ENCODE measurements at places on chromosomes 12 and 14. TPM values are rescaled to one million over a fixed set of nuclear protein-coding genes. Genes with fewer than 3 reads are reported as not detected.
A peak's percentile ranks its signal among the peaks of the same experiment; 100 is the strongest.

DNA sequence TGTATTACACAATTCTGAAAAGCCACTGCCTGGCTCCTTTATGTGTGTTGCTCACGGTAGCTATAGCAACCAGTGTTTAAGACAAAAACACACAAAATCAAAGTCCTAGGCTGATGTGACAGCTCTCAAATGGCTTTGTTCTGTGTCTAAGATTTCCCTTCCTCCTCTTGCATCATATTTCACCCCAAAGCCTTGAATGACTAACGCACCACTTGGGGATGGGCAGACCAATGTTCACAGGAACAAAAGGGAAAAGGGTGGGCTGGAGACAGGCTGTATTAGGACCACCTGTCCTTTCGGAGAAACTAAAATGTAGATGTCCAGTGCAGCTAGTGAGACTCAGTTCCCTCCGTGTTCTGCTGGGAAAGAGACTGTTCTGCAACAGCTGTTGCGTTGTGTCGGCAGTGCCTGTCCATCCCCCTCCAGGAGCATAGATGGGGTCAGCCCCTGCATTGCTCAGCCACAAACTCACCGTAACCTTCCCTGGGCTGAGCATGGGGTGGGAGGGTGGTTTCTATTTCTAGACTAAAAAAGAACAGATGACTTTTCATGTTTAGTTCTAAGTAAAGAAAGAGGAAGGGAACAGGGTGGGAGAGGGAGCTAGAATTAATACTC is 26.8 kb upstream of the DAAM1 start:
- DNase-seq, result no peak

GRCh38 chr12:23359975-23360701 is 589.3 kb downstream of the SOX5 start:
- no peak for DNase-seq

DNA sequence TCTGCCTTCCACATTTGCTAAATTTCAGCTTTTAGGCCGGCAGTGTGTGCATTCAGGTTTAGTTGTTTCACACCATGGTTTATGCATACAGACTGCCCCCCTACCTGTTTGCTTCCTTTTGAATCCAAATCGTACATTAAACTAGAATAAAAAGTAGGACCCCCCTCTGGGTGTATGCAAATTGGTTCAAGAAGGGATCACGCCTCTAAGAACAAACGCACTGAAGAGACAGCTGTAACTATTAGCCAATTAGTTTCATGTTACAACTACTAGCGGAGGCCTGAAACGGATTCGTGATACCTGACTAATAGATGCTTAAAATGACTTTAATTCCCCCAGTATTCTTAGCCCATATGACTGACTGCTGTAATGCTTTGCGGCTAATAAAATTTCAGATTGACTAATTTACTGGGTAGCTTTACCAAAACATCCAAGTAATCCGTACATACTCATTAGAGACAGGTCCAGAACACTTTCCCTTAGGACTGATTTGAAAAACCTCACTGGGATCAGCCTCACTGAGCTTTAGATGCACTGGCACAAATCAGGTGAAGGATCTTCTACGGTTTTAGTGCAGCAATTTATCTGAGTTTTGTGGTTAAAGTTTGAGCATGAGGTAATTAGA is 411.8 kb downstream of the NPAS3 start:
- no peak for DNase-seq

Gene TMPO
- total RNA-seq, result 115 TPM

DNA sequence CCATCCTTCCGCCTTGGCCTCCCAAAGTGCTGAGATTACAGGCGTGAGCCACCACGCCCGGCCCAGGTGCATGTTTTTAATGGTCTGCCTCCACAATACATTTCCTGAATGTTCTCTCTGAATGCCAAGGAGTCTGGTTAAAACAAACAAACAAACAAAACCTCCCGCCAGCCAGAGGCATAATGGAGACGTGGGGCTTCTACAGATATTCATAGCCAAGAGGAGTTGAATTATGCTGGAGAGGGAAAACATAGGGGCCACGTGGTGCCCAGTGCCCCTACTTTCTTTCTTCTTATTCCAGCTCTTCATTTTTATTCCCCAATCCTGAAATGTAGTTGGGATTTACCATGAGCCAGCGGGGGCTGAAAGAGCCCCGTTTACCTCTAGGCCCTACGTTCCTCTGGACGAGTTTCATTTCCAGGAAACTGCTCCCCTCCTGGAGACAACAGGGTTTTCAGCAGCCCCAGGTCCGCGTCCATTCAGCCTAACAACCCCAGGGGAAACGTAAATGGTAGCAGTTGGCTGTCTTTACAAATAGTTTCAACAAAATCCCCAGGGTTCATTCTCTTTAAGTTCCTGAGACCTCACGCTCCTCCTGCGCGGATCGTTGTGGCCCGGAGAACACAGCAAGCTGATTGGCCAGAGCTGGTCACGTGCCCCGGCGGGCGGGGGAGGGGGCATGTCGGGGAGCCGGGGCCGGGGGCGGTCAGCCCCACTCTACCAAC is 108.5 kb upstream of the ESRRB start:
- peak; percentile 35 for DNase-seq

- no peak for DNase-seq
These were observed 546.2 kb upstream of the FOXG1 start for GRCh38 chr14:28220391-28220790.

GRCh38 chr12:94379479-94380113 is 80.1 kb downstream of the CEP83 start:
- no peak for DNase-seq

Gene GPR137C
- total RNA-seq, result 0.33 TPM

- DNase-seq, result no peak
These were observed 91.8 kb upstream of the FOXN3 start for GRCh38 chr14:89508863-89509262.

GRCh38 chr14:86780461-86780860 is 1212.5 kb downstream of the GALC start:
- no peak for DNase-seq

- no peak for DNase-seq
These were observed 105.8 kb upstream of the NAP1L1 start for GRCh38 chr12:76190299-76190698.

GRCh38 chr12:83462419-83462818 is 775.7 kb downstream of the TMTC2 start:
- no peak for DNase-seq

Gene KIF5A
- not detected for total RNA-seq

DNA sequence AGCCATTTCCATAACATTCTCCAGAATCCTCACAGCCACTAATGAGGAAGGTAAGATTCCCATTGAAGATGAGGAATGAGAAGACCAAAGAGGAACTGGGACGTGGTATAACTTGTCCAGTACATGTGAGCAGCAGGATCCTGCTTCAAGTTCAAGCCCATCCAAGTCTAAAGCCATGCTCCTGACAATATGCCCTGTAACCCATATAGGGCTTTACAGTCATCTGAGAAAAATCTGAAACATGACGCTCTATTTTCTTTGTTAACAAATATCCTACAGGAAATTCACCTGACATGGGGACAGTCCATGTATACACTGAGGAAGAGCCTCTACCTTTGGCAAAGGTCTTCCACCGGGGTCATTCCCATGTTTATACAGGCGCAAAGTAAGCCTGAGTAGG is 3.1 kb upstream of the ACTR6 start:
- no peak for DNase-seq

Gene LMO3
- total RNA-seq, result 56.3 TPM

DNA sequence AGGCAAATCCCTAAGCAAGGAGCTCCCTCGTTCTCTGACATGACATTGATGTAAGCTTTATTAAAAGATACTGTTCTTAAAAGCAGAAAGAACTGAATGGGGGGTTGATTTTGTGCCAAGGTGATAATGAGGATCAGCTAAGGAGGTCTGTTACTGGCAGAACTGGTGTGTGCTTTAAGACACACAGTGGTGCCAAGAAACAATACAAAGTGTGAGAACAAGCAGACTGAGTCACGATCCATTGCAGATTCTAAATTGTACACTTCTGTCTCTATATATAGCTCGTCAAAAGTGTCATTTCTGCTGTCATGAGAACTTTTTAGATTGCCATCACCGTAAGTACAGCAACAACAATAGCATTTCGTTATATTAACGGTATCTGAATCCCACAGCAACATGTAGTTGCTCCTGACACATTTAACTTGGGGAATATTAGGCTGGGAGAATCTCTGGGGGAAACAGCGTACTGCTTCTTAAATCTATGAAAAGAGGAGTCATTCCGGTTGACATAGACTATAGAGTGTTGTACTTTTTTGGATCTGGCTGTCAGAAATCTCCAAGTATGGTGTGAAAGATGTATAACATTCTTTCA is 151.3 kb upstream of the PRKD1 start:
- no peak for DNase-seq

GRCh38 chr14:55749201-55749812 is 169.3 kb downstream of the KTN1 start:
- DNase-seq, result no peak

DNA sequence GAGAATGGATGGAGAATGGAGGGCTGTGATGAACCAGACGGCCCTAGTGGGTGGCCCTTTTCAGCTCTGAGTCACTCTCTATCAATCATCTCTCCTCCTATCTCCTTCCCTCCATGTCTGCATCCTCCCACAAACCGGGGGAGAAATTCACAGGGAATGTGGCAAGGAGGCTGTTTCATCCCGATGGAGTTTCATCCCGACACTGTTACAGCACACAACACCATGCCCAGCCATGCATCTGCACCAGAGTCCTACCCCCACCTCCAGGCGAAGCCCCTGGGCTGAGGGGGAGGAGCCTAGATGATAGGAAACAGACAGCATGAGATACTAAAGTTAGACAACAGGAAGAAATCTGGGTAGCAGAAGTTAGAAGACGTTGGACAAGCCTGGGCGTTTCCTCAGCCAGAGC is 20.8 kb downstream of the SLC8B1 start:
- DNase-seq, result no peak

Gene USP15
- 110 TPM for total RNA-seq

- DNase-seq, result no peak
These were observed 7.7 kb downstream of the DAZAP2 start for GRCh38 chr12:51246254-51246853.

DNA sequence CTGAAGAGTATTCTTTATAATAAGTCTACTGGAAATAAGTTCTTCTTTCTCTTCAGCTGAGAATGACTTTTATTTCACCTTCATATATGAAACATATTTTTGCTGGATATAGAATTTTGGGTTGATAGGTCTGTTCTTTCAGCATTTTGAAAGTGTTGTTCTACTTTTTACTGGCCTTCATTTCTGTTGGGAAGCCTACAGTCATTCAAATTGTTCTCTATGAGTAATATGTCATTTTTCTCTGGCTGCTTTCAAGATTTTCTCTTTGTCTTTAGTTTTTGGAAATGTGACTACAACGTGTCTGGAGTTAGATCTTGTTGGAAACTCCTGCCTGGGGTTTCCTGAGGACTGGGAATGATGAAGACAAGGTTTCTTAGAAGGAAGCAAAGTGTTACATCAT is 10.0 kb downstream of the FGFR1OP2 start:
- DNase-seq, result no peak

DNA sequence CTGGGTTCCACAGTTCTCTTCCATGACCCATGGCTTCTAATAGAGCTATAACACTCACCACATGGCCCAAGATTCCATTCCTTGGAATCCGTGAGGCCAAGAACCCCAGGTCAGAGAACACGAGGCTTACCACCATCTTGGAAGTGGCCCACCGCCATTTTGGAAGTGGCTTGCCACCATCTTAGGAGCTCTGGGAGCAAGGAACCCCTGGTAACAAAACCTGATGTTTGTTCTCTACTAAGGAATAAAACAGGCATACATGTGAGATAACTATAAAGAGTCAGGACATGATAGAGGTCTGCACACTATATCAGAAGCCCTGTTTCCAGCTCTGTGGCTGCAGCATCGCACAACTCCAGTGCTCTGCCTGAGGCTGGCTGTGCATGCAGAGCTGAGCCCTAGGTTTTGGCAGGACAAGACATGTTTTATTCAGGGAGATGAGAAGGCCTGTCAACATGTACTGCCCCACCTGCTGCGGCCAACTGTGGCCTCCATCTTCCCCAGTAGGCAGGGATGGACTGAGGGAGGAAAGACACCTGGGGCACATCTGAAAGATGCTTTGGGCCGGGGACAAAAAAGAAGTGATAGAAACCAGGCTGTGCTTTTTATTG is 344.9 kb downstream of the DAD1 start:
- DNase-seq, result no peak

Gene KIAA0586
- total RNA-seq, result 22.4 TPM

- DNase-seq, result no peak
These were observed 202.3 kb upstream of the CDKN3 start for GRCh38 chr14:54194501-54194900.

GRCh38 chr14:93533437-93533836 is 102.7 kb downstream of the UNC79 start:
- DNase-seq, result no peak

Gene AKAP3
- 0.33 TPM for total RNA-seq

Gene APEX1
- 129 TPM for total RNA-seq

DNA sequence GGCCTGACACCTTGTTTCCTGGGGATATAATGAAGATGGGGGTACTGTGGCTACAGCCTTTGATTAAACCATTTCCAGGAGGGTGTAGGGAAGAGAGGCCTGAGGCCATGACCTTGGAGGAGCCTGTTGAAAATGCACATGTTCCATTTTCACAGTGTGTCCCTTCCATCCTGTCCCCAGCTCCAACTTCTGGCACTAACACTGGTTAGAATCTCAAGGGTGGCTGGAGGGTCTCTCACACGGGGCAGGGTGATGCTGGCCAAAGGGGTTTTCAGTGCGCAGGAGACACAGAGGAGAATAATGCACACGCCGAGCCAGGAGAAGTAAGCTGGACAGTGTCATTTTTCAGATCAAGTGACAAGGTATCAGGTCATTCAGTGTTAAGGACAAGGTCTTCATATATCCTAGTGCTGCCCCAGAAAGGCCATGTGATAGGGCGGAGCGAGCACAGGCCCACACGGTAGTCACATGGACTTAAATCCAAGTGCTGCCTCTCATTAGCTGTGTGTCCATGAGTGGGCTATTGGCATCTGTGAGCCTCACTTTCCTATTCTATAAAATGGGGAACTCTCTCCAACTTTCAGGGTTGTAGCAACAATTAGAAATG is 36.4 kb upstream of the TUNAR start:
- DNase-seq, result no peak

DNA sequence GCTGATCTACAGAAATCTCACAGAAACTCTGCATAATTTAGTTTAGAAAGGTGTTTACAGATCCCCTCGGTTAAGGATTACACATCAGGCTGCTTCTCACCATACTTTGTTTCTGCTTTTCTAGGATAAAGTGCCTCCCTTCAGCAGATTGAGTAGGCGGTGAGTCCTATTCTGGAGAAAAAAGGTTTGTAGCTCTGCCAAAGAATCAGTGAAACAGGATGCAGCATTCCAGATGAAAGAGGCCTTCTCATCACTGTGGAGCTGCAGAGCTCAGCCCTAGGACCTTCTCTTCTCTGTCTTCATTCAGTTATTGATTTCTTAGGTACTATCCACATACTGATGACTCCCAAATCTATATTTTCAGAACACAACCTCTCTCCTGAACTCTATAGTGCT is 155.5 kb upstream of the KRR1 start:
- no peak for DNase-seq

- no peak for DNase-seq
These were observed 2.3 kb downstream of the SPATS2 start for GRCh38 chr12:49369411-49370145.
